ENCODE measurements at places on chromosomes 6 and 20.

- DNase-seq = no peak
Observed at GRCh38 chr6:39430871-39431523, 108.5 kb upstream of the KCNK16 start.

DNA sequence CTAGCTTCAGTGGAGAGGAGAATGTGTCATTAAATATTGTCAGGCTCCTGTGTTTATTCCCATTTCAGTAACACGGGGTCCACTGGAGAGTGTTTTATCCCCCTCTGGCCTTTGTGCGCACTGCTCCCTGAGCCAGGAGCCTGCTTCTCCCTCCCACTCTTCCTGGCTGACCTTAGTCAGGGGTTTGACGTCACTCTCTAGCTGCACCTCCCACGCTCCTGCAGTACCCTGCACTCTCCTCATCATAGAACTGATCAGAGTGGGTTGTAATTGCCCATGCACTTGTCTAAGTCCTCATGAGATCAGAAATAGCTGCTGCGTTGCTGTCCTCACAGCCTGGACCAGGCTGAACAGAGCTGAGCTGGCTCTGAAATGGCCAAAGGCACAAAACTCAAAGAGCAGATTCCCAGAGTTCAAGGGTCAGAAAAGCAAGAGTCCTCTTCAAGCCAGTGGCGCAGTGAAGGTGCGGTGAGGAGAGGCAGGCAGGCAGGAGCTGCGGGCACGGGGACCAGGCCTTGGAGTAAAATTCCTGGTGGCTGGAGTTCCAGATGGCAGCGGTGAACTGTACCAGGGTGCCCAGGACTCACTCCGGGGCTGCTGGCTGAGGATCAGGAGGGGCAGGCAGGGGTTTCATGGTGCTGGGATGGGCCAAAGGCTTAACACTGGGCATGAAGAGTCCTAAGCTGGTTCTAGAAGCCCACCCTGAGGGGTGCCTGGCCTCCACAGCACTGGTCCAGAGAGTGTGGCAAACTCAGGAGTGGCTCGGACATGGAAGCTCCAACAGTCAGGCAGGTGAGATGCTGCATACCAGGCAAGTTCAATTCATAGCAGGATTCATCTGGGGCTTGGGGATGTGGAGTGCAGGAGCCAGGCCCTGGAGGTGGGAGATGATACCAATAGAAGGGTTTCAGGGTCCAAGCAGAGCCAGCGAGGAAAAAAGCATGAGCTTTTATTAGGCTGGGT is 170.9 kb downstream of the SCP2D1 start:
- DNase-seq = no peak

GRCh38 chr20:4036351-4036750 is 21.0 kb upstream of the RNF24 start:
- DNase-seq = no peak

DNA sequence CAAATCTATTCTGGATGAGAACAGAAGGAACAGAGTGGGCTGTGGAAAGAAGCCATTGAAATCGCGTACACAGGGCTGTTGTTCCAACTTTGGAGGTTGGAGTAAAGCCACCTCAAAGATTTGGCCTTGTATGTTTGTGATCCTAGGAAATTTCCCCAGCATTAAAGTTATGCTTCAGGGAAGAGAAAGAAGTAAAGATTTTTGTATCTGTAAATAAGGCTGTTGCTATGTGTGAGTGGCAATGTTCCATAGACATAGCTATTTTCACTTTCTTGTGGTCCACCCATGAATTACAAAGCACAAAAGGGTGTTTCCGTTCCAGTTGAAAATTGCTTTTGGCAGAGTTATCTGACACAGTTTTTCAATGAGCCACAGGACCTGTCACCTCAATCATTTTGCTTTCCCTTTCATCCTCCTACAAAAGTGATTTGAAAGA is 321.3 kb downstream of the TFAP2B start:
- no peak for DNase-seq

DNA sequence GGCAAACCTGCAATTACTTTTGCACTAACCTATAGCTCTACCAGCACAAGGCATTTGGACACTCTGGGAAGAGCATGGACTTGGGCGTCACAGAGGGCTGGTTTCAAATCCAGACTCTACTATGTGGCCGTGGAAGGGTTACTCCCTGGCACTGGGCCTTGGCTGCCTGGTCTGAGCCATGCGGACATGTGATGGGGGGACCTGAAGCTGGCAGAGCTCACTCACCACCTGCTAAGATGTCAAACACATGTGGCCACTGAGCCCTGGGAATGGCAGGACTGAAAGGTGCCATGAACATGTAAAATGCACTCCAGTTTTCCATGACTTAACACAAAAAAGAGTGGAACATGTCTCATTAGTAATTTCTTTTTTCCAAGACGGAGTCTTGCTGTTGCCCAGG is 23.7 kb downstream of the VSTM2L start:
- DNase-seq = no peak

DNA sequence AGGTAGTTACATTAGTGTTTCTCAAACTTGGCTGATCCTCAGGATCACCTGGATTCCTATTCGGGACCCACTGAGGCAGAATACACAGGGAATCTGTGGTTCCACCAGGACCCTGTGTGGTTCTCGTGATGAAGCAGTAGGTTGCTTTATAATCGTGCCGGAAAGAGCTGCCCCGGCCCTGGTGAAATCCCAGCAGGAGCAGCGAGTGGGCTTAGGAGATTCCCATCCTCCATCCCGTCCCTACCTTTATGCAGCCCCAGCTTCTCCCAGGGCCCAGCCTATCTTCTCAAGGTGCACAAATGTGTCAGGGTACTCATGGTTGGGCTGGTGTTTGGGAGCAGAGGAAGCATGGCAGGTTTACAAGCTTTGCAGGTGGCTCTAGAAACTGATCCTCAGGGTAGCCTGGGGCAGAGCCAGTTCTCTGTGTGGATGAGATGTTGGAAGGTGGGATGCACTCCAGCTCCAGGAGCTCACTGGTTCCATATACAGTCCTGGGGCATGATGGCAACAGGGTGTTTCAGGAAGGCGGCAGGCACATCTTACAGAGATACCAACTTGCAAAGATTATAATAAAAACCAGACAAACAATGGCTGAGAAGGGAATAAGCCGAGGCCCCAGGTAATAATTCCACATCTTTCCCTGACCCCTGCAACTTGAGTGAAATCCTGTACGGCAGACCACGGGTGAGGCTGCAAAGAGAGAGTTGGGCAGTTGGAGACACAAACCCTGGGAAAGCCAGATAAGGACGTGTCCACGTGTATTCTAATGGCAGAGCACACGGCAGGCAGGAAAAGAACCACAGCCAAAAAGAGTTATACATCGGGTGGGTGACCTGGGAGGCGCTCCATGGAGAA is 5.9 kb downstream of the SLC22A1 start:
- DNase-seq = no peak

DNA sequence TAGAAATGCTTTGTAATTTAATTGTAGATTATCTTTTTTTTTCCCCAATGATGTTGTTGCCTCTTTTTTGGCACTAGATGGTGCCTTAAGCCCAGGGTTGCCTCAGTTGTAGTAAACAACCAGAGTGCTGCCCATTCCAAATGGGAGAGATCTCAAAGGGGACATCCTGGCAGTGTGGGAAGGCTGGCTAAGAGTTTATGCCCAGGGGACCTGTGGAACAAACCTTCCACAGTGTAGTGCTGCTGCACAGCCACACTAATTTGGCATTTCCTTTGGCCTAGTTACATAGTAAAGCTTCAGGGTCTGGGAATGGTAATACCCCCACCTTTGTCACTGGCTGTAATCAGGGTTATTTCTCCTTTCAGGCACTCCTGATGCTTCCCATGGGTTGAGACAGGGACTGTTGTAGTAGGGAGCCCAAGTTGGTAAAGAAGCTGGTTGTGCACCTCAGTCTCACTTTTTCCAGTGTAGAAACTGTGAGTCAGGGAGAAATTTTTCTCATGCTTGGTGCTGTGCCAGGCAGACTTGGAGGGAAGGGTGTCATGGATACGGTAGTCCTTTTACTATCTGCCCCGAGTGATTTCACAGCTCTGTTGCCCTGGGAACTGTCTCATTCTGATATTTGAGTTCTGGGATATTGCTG is 177.8 kb upstream of the ECI2 start:
- no peak for DNase-seq

- no peak for DNase-seq
Observed at GRCh38 chr6:149974825-149975224, 11.1 kb downstream of the ULBP1 start.

DNA sequence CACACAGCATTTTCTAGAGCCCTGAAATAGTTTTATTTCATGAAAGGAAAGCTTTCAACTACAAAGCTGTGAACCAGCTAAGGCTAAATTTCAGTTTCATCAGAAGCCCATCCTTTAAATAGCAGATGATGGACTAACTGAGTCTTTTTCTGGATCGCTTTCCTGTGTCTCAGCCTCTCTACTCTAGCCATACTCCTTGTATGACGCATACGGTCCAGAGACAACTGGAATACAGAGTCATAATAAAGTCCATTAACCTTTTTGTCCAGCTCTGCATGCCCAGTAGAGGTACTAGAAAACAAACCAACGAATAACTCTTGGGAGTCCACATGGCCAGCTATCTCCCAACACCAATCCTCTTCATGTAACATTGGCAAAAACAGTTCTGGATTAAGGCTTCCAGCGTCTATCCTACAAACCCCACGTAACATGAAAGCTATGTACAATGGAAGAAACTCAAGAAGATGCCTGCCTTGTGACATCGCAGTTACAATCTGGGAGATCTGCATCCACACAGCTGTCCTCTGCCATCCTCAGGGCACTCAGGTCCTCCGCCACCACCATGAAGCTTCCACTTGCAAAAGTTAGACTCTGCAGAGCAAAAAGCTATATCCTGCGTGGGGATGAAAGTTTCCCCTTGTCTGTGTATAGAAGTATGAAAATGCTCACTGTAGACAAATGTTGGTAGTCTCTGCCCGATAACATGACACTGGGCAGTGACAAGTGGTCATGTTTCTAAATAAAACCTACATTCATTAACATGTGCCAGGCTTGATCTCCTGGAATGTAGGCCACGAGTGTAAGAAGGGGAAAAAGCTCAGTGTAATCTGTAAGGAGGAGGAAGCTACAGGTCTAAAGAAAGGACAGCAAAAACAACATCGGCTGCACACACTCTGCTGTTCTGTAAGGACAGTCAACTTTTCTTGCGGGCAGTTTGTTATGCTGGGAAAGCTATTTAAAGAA is 360.4 kb downstream of the ESR1 start:
- no peak for DNase-seq

DNA sequence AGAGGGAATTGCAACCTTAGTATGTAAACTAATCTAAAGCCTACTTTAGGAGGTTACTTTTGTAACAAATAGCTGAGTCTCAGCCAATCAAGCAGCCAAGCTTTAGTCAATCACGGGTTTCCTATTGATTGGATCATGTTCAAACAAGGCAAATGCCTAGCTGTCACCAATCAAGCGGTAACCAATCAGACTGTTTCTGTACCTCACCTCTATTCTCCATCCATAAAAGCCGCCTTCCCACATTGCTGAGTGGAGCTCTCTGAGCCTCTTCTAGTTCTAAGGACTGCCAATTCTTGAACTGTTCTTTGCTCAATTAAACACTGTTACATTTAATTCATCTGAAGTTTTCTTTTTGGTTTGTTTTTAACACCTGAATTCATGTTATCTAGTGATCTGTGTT is 148.4 kb upstream of the BMP5 start:
- no peak for DNase-seq

Data from stimulated activated CD8-positive, alpha-beta memory T cell treated with anti-CD3 and anti-CD28 coated beads, Interleukin-4, amount 100 ng/mL, for 1 hour (primary cell).